Stimulated activated CD8-positive, alpha-beta memory T cell treated with anti-CD3 and anti-CD28 coated beads, Interleukin-12 subunit alpha, Interleukin-12 subunit beta, amount 100 ng/mL, for 1 hour (primary cell): ENCODE measurements at places on chromosomes 7 and 10.

- DNase-seq, result no peak
Observed at GRCh38 chr7:9608560-9608959, 1175.2 kb downstream of the NXPH1 start.

DNA sequence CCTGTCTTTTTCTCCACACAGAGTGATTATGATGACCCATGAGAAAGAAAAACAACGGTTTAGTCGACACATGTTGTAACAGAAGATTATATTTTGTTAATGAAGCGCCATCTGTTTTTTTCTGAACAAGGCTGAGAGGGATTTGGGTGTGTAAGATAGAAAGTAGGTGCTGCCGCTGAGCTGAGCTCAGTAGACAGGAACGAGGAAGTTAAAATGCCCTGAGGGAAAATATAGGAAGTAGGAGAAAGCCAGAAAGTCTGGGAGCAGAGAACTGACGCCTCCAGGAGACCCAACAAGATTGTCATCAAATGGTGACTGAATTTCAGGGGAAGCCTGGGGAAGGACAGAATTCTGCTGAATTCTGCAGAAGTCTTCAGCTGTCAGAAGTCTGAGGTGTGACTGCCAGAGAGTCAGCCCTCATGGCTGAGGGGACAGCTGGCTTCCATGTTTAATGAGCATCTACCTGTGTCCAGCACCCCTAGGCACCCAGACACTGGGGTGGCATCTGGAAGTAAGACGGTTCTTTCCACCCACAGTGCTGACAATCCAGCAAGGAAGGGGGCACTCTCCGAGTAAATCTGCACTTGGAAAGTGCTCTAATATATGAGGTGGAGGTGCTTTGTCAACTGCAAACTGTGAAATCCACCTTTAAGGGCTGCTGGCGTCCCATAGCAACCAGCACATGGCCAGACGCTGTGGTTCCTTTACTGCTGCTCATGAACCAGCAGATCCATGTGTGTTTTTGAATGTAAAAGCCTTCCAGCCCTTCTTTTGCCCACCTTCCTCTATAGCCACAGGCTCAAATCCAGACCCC, 12.5 kb upstream of the TSPAN15 start:
- no peak for DNase-seq

- DNase-seq, result no peak
Observed at GRCh38 chr7:69208848-69209247, 389.4 kb upstream of the AUTS2 start.

DNA sequence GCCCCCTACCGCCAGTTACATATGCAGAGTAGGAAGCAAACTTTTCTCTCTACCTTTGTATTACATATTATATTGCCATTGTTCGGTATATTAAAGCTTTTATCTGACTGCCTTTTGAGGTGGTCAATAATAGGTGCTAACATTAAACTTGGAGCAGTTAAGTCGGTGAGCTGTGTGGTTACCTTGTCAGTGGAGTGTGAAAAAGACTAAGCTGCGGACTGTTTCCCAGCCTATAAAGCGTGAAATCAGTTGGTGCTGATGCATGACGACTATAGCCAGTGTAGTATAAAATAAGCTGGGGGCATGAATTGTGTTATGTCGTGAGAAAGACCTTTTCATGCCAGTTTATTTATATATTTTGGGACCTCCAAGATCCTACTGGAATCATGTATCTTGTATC, 33.7 kb downstream of the R3HCC1L start:
- no peak for DNase-seq

DNA sequence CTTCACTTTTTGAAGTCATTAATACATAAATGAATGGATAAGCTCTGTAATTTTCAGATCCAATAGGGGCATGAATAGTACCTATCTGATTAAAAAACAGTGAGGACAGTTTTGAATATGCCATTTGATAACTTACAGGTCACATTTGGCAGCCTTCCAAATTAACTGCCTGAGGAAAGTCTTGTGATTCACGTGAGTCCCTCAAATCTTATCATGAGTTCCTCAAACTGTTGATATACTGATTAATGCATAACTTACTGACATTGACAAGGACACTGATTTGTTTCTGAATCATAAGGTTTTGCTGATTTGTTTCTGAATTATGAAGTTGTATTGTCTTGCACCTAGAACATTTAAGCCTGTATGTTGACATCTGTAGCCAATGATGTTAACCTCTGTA, 55.1 kb downstream of the ANKMY2 start:
- no peak for DNase-seq

DNA sequence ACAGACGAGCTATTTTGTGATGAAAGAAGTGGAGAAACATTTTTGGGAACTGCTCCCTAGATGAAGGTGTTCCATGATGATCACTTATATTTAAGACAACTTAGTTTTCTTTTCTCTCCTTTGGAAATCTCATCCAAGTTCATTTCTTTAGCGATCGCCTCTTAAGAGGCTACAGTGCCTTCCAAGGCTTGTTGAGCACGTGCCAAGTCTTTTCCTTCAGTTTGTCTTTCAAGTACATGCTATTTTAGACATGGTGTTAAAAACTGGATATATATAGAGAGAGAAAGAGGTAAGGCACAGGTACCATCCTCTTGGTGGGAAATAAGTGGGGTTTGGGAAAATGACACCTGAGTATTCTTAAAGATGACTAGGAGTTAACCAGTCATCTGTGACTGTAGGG, 2.7 kb downstream of the ADK start:
- no peak for DNase-seq

GRCh38 chr10:132021046-132021445, 39.3 kb upstream of the BNIP3 start:
- DNase-seq, result no peak
